Esophagus squamous epithelium (tissue), 5 donors: ENCODE measurements at places on chromosomes 2 and 18.

GRCh38 chr2:142130111-142131009 lies 456 bp downstream of the LRP1B start:
- DNase-seq = no peak

DNA sequence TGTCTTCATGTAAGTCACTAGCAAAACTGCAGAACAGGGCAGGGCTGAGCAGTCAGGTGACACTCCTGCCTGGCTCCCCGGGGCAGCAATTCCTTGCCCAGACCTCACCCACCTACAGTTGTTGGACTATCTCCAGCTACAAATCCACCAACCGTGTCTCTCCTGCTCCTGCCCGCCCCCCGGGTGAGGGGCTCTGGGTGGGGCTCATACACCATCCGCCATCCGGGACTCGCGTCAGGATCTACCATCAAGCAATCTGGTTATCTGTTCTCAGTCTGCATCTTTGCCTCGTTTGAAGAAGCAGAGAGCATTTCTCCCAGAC lies 13.5 kb upstream of the GLI2 start:
- DNase-seq = no peak

- DNase-seq = no peak
Measured at GRCh38 chr2:65778137-65778536, 345.7 kb upstream of the SPRED2 start.

DNA sequence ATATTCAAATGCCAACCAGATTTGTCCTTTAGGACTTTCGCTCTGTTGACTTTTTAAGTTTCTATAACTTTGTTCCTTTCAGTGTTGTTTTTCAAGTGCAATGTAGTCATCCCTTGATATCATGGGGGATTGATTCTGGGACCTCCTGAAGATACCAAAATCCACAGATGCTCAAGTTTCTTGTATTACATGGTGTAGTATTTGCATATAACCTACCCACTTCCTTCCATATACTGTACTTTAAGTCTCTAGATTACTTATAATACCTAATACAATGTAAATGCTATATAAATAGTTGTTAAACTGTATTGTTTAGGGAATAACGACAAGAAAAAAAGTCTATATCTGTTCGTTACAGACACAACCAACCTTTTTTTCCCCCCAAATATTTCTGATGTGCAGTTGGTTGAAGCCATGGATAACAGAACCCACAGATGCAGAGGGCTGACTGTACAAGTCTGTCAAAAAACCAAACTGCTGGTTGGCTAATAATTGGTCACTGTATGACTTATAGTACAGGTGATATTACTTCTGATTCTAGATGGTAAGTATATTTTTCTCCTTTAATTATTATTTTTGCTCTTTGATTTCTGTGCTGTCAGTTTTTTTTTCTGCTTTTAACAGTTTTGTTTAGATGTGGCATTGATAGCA lies 201.7 kb upstream of the STON1 start:
- DNase-seq = no peak

DNA sequence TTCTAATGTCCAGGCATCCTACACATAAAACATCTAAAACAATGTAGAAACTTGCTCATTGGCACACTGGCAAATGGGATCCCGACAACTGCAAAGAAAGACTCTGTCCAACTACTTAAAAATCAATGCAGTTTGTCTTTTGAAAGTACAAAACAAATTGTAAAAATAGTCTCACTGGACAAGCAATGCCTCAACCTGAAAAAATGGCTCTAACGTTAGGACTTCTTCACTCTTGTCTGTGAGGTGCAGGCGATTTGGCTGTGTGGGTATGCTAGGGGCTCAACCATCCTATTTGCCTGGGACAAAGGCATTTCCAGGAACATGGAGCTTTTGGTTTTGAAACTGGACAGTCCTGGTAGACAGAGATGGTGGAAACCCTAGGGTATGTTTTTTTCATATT lies 10.7 kb downstream of the EFEMP1 start:
- no peak for DNase-seq

DNA sequence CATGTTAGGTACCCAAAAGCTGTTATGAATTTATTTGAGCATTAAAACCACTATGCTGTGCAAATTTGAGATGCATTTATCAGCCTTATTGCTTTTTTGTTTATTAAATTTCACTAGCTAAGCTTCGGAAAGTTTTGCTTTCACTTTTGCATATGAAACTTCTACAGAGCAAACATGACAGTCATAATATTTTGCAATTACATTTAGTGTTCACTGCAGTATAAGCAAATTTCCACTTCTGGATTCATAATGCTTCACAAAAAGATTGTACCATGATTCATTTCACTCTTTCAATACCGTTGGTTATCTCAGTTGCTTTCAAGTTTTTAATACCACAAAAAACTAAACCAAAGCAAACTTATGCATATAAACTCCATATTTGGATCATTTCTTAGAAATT lies 228.7 kb upstream of the SLC8A1 start:
- DNase-seq = no peak

GRCh38 chr2:106065268-106065982 lies 128.7 kb downstream of the UXS1 start:
- no peak for DNase-seq

DNA sequence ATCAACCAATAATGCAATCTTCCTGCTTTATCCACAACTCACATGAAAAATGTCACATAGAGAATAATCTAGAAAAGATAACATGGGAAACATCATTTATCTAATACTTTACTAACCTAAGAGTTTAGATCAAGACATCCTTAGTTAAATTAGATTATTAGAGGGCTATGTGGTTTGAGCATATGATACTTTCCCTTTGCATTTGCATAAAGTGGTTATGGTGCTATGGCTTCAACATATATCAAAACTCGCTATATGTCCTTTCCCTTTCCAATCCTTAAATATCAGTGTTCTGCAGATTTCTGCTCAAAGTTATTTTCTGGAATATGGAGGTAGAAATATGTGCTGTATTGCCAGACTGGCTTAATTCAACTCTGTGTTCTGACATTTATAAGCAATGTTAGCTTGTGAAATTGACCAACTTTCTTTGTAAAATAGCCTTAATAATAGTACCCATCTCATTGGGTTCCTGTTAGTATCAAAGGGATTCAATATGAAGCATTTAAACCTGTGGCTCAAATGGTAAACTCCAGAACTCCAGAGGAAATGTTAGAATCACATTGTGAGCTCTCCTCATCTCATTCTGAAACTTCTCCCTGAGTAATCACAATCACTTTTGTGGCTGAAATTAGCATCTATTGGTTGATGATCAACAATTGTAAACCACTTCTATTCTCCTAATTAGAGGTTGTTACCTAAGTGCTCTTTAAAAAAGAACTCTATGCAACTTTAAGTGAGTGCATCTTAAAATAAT lies 1089.9 kb upstream of the SLC39A10 start:
- no peak for DNase-seq

- no peak for DNase-seq
Measured at GRCh38 chr2:126952216-126952615, 53.5 kb downstream of the TEX51 start.

DNA sequence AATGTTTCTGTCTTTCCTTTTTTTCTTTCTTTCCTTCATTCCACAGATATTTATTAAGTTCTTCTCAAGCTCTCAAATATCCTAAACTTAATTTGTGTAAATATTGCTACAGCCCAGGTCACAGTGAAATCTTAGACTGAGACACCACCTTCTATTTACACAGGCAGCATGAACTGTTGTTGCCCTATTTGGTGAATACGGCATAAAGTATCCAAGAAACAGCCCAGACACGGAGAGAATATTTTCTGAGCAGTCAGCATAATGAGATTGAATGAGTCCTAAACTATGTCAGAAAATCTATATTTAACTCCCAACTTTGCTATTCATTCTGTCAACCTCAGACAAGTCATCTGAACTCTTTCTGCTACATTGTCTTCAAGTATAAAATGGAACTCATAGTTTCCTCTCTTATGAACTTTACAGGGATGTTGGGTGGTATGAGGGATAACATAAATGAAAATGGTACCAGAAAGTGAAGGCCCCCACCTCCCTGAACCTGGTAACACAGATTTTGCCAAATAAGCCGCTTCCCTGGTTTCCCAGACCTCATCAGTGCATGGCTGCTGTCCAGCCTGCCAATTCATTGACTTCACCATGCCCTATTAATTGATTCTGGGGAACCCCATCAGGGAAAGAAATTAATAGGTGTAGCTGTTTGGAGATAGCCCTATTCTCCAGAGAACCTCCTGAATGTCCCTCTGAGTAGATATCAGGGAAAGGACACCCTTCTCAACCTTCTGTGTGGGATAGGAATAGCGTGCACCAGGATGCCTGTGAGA lies 235.9 kb downstream of the SETBP1 start:
- DNase-seq = no peak

GRCh38 chr2:182587831-182588230 lies 128.2 kb upstream of the DNAJC10 start:
- no peak for DNase-seq

DNA sequence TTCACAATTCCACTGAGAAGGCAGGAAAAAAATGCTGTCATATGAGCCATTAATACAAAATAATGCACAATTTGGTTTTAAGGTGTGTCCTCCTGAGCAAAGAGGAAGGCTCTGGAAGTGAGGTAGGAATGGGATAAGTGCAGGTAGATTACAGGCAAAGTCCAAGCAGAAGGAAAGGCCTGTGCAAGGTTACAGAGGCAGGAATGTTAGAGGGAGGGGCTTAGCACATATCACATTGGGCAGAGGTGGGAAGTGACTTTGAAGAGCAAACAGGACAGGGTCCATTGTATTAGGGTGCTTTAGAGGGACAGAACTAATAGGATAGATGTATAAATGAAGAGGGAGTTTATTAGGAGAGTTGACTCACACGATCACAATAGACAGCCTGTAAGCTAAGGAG lies 14.7 kb upstream of the CLIP4 start:
- DNase-seq = no peak

GRCh38 chr2:38527338-38528007 lies 75.3 kb downstream of the HNRNPLL start:
- DNase-seq = no peak

DNA sequence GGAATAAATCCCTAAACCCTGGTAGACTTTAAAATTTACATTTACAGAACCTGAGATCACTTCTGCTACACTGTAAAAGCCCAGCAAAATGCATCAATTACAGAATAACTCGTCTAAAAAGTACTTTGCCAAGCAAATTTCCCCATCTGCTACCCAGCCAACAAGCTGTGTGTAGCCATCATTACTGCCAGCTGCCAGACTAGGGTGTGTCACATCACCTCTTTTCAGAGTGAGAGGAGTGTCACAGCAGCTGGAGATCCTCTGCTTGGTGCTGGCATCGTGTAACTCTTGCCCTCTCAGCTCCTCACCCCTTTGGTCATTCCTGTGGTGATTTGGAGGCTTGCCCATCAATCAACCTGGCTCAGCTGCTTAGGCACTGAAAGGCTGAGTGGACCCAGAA lies 340.4 kb upstream of the MMADHC start:
- no peak for DNase-seq

DNA sequence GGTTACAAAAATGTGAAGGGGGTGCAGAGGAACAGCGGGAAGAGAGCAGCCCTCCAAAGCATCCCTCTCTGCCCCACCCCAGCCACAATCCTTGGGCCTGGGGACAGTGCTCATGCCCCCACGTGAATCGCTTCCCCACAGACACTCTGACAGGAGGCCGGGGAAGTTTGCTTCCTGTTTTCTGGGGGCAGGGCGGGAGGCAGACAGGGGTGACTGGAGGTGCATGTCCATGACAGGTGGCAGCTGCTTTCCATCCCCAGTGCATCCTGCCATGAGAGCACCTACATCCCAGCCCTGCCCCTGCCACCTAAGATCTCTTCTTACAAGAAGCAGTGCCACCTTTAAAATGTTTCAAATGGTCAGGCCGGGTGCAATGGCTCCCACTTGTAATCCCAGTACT lies 47.2 kb upstream of the UBE2F start:
- no peak for DNase-seq

- DNase-seq = no peak
Measured at GRCh38 chr2:241965931-241966412, 96.4 kb downstream of the RTP5 start.

GRCh38 chr18:26981360-26982082 lies 116.0 kb upstream of the AQP4 start:
- DNase-seq = no peak

DNA sequence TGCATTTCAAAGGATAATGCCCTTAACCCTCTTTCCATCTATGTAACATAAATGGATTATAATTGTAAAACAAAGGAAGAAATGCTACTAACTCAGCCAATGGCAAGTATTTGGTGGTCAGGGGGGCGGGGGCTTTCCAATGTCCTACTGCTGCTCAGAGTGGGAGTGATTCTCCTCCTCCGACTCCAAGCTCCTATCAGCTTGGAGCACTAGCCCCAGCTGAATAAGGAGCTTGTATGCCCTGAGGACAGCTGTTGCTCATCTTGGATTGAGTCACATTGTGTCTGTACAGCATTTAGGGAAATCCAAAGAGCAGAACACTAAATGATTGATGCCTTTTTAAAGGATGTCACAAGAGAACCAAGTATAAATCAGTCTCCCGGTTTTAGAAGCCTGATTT lies 105.6 kb upstream of the ZNF521 start:
- no peak for DNase-seq

GRCh38 chr18:46274266-46274665 lies 170.1 kb downstream of the HAUS1 start:
- no peak for DNase-seq

DNA sequence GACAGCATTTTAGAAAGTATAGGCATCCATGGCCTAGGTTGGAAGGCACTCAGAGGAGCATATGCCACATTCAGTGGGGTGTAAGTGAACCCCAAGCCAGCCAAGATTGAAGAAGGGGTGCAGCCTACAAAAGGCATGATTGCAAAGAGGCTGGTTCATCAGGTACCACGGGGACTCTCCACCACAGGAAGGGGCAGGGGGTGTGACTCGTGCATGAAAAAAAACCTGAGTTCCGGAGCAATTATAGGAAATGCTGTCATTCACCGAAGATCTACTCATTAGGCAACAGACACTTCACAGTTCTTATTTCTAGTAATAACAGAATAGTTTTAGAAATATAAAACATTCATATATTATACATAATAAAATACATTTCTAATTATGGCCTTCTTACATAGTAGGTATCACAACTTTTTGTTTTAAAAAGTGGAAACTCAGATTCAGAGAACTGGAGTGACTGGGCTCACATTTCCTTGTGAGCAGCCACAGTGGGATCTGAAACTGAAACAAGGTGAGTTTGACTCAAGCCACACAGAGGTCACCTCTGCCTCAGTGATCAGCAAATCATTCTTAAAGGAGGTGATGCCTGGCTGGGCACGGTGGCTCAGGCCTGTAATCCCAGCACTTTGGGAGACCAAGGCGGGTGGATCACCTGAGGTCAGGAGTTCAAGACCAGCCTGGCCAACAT lies 188.4 kb upstream of the GYPC start:
- no peak for DNase-seq
